ENCODE measurements at places on chromosomes 11 and 22.

DNA sequence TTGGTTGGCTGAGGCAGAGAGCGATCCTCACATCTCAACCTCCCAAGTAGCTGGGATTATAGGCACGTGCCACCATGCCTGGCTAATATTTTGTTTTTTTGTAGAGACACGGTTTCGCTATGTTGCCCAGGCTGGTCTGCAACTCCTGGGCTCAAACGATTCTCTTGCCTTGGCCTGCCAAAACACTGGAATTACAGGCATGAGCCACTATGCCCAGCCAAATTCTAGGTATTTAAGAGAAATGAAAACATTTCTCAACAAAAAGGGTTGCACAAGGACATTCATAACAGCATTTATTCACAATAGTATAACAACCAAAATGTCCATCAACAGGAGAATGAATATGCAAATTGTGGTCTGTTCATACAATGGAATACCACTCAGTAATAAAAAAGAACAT lies 31.7 kb upstream of the RBX1 start:
- no peak for DNase-seq

- DNase-seq, result no peak
Measured at GRCh38 chr11:88043149-88043548, 132.1 kb downstream of the RAB38 start.

GRCh38 chr11:46143049-46143806 lies 22.0 kb upstream of the PHF21A start:
- no peak for DNase-seq

DNA sequence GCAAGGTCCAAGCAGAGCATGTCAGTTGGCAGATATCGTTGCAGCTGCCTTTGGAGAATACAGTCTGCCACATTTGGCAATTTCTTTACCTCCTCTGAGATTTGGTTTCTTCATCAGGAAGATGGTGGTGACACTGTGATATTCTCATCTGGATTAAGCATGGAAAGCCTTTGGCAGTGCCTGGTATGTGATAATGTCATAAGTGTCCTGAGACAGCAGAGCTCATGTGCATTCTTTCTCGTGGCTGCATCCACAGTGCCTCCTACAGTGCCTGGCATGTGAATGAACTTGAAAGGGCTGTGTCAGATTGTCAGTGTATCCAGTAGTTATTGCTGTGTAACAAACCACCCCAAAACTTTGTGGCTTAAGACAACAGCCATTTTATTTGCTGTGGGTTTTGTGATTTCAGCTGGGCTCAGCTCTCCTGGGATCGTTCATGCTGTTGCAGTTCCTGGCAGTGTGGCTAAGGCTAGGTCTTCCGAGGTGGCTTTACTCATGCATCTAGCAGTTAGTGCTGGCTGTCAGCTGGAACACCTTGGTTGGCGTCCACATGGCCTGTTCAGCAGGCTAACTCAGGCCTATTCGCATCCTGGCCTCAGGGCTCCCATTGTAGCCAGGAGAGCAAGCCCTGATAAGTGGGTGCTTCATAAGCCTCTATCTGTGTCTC lies 35.7 kb upstream of the MICAL2 start:
- no peak for DNase-seq

GRCh38 chr22:30309951-30310741 lies 16.6 kb downstream of the TBC1D10A start:
- no peak for DNase-seq

- peak; percentile 92 for DNase-seq
Measured at GRCh38 chr22:41288245-41288946, 2.4 kb upstream of the RANGAP1 start.

GRCh38 chr11:35170503-35170902 lies 31.5 kb downstream of the CD44 start:
- no peak for DNase-seq

- DNase-seq, result no peak
Measured at GRCh38 chr11:1920909-1921573, 1.5 kb downstream of the TNNT3 start.

DNA sequence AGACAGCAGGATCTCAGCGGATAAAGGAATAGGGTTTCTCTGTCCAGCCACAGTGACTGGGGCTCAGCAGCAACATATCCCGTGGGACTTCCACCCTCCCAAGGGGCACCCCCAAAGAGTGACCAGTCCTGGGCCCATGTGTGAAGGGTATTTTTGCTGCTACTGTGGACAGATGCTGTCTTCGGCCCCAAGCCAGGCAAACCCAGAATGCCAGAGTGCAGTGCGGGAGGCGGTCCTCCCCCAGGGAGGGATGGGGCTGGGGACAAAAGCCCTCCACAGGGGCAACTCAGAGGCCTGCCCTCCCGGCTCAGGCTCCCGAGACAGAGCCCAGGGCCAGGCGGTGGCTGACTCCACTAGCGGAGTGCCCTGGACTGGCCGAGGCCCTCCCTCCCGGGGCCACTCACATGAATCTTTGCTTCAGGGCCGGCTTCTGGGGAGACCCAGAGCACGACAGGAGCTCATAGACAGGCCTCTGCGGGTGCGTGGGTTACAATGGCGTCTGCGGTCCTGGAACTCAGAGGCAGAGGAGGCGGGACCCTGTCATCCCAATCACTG lies 34.7 kb upstream of the WNT7B start:
- no peak for DNase-seq

DNA sequence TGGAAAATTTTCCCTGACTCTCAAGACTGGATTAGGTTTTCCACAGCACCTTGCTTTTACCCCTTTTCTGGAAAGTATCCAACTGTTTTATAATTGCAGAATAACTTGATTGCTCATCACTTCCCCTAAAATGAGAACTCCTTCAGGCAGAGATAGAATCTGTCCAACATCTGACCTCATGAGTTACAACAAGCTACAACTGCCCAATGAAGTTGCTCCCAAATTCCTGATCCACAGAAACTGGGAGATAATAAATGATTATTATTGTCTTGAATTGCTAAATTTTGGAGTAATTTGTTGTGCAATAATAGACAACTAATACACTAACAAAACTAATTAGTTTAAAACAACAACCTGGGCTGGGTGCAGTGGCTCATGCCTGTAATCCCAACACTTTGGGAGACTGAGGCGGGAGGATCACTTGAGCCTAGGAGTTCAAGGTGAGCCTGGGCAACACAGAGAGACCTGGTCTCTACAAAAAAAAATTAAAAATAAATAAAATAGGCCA lies 10.0 kb upstream of the CCDC83 start:
- no peak for DNase-seq

DNA sequence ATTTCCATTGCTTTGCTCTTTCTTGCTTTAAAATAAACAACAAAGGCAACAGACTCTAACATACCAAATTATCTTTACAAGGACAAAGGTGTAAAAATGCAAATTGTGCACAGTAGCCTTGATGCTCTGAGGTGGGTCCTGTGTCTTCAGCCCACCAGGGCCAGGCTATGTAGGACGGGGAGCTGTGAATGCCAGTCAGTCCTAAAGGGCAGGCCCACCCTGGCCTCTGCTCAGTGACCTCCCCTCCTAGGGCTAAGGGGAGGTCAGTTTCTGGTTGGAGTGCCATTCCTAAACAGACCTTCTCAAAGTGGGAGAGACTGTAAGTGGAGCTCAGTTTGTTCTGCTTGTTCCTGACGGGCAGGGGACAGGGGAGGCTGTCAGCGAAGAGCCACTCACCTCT lies 78.0 kb upstream of the SUSD2 start:
- DNase-seq, result no peak

- no peak for DNase-seq
Measured at GRCh38 chr11:91804042-91804441, 420.6 kb upstream of the FAT3 start.

GRCh38 chr11:82998697-82999096 lies 73.0 kb downstream of the RAB30 start:
- no peak for DNase-seq

DNA sequence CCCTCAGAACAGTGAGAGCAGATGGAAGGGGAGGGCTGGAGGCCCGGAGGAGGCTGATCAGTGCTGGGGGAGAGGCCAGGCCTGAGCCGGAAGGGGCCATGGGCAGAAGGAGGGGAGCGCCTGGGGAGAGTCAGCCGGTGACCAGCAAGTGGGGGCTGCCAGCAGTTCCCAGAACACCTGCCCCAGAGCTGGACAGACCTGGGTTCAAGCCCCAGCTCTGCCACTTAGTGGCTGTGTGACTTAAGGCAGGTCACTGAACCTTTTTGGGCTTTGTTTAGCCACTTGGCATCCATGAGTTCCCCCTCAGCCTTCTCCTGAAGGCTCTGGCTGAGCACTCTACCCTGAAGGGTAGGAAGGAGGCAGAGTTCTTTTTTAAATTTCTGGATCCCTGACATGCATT lies 17.4 kb downstream of the WNT11 start:
- no peak for DNase-seq

DNA sequence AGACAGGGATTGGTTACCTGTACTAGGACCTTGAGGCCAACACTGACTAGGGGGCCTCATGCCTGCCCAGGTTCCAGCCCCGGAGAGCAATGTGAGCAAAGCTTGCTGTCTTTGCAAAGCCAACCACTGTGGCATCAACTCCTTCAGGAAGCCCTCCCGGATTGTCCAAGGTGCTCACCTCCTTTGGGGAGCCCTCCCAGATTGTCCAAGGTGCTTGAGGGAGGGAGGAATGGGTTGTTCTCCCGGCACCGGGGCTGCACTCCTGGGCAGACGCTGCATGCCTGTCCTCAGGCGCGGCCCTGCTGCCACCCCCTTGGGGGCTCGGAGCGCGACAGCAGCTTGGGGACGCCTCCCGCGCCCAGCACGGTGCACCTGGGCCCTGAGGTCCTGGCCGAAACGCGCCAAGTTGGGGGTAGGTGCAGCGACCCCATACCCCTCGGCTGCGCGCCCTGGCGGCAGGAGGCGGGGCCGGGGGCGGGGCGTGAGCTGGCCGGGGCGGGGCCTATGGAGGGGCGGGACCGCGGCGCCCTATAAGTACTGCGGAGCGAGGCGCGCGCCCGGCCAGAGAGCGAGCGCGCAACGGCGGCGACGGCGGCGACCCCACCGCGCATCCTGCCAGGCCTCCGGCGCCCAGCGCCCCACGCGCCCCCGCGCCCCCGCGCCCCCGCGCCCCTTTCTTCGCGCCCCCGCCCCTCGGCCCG lies at the start of gene CD81:
Gene CD81, plus strand, starts transcription at position 560 of the 701 bp plus-strand sequence. CDS start 240 bp downstream, outside the sequence.
- DNase-seq, result peak; percentile 35

DNA sequence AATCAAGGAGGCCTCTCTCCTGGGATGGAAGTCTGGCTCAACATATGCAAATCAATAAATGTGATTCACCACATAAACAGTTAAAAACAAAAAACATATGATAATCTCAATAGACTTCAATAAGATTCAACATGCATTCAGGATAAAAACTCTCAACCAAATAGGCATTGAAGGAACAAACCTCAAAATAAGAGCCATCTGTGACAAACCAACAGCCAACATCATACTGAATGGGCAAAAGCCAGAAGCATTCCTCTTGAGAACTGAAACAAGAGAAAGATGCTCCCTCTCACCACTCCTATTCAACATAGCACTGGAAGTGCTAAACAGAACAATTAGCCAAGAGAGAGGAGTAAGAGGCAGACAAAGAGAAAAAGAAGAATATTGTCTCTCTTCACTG lies 54.0 kb upstream of the SEZ6L start:
- no peak for DNase-seq

GRCh38 chr11:11535611-11536010 lies 86.2 kb downstream of the GALNT18 start:
- DNase-seq, result no peak

- DNase-seq, result no peak
Measured at GRCh38 chr11:15989685-15990084, 366.7 kb downstream of the SOX6 start.

DNA sequence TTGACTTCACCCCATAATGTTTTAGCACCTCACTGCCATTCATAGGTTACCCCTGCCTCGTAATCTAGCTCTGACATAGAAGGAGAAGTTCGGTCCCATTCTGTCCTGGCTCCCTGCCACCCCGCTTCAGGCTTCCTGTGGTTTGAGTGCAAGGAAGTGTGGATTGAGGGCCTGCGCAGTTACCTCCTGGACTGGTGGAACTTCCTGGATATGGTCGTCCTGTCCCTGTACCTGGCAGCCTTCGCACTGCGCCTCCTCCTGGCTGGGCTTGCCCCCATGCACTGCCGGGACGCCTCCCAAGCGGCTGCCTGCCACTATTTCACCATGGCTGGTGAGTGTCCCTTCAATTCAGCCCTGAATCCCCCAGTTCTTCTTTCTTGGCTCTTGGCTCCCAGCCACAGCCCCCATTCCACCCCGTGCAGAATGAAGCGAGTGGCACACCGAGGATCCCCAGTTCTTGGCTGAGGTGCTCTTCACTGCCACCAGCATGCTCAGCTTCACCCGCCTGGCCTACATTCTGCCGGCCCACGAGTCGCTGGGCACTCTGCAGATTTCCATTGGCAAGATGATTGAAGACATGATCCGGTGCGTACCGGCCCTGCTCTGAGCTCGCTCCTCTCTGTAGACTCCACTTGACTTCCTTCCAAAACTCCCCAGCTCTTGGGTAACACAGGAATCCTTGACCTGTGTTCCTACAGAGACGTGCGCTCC lies 15.4 kb downstream of the ART5 start:
- no peak for DNase-seq

GRCh38 chr11:131615611-131616010 lies 245.2 kb downstream of the NTM start:
- DNase-seq, result no peak

GRCh38 chr22:47012589-47013370 lies 250.3 kb downstream of the TBC1D22A start:
- no peak for DNase-seq

GRCh38 chr11:109729761-109730160 lies 307.8 kb downstream of the C11orf87 start:
- no peak for DNase-seq

GRCh38 chr11:62008193-62008592 lies 40.8 kb upstream of the FTH1 start:
- no peak for DNase-seq

GRCh38 chr22:24982301-24983056 lies 30.0 kb downstream of the KIAA1671 start:
- DNase-seq, result no peak
